ENCODE measurements at places on chromosomes 16 and 17.

- no peak for DNase-seq
These were observed 14.9 kb downstream of the LDHD start for GRCh38 chr16:75101635-75102034.

DNA sequence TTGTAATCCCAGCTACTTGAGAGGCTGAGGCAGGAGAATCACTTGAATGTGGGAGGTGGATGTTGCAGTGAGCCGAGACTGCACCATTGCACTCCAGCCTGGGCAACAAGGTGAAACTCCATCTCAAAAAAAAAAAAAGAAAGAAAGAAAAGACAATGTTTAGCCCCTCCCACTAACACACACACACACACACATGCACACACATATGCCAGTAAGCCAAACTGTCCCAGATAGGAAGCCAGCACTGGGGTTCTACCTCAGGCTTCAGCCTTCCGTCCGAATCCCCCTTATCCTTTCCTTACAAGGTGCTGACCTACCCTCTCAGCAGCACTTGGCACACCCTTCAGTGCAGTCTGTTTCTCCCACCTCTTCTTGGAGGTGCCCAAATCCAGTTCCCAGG is 8.7 kb upstream of the KCNH6 start:
- DNase-seq = no peak

- no peak for DNase-seq
These were observed 8.8 kb downstream of the GCGR start for GRCh38 chr17:81812571-81813370.

DNA sequence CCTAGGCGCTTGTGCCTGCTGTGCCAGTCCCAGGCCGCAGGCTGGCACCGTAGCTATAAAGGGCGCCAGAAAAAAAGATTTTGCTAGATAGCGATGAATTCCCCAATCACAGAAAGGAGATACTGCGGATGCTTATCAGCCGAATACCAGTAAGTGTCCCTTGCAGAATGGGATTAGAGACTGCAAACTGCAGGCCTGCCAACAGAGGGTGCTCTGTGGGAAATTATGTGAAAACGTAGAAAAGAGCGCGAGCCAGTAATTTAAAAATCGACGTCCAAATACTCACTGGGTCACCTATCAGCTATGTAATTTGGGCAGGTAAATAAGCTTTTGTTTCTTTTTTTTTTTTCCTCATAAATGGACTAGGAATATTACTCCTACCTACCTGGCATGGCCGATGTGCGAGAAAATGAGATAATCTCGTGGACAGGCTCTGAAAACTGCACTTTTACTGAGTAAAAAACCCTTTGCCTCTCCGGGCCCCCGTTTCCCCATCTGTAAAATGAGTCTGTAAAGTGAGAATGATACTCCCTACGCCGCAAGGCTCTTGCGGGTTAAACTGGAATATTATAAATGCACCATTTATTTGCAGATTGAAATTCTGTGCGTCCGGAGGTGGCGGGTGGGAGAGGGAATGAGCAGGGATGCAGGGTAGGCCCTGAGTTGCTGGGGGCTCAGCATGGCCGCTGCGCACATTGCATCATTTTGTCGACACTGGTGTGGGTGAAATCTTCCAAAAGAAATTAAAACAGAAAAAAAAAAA is 1.2 kb upstream of the COG1 start:
- peak; percentile 54 for DNase-seq

DNA sequence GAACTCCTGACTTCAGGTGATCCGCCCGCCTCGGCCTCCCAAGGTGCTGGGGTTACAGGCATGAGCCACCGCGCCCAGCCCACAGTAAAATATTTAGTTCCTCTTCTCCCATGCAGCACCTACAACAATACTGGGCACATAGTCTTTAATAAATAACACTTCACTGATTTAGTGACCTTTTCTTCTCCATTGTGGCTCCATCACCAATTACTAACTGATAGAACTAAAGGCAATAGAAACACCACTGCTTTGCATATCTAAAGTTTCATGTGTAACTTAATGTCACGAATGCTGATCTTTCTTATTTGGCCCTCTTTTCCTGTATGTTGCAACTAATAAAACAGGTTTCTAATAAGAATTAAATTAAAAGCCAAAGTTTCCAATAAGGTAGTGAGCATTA is 38.9 kb downstream of the TRIM37 start:
- DNase-seq = no peak

DNA sequence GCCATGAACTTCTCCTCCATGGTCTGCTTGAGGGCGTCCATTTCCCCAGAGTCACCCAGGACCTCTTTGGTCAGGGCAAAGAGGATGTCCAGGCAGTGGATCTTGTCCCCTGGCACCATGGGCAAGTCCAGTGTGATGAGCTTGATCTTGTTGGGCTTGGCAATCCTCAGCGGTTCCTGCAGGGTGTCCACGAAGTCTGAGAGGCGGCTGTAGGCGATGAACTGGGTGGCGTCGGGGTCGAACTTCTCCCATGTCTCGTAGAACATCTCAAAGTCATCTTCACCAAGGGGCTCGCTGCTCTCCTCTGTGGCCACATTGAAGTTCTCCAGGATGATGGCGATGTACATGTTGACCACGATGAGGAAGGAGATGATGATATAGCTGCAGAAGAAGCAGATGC is 9.0 kb upstream of the CD79B start:
- DNase-seq = no peak

DNA sequence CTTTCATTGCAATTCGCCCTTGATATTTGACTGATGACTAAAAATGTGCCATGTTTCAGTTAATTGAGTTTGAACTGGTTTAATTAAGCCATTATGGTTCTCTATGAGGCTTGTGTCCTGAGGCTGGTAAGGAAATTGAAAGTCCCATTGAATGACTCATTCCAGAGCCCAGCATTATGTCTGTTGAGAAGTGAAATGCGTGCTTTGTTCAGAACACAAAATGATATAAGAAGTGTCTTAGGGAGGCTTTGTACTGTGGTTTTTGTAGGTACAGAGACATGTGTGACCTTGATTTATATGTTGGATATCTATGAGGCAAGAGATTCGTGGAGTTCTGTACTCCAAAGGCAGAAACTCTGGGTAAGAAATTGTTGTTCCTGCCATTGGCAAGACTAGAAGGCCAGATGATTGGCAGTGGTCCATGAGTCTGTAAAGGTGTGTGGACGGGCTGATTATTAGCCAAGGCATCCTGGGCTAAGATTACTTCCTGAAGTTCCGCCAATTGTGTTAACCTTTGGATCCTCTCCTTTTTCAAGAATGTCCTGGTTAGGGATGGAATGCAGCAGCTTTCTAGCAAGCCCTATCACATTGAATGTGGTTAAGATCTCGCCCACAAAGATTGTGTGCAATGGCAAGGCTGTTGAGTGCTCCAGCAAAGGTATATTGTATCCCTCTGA is 103.7 kb downstream of the NPIPB5 start:
- no peak for DNase-seq

Data from T-helper 1 cell (primary cell).